ENCODE measurements at places on chromosomes 7 and 10. TPM values are rescaled to one million over a fixed set of nuclear protein-coding genes. Genes with fewer than 3 reads are reported as not detected.

GRCh38 chr7:101174322-101174854 is 5.7 kb downstream of the NAT16 start:
- no peak for DNase-seq

Gene ICA1
- total RNA-seq: 0.87 TPM

DNA sequence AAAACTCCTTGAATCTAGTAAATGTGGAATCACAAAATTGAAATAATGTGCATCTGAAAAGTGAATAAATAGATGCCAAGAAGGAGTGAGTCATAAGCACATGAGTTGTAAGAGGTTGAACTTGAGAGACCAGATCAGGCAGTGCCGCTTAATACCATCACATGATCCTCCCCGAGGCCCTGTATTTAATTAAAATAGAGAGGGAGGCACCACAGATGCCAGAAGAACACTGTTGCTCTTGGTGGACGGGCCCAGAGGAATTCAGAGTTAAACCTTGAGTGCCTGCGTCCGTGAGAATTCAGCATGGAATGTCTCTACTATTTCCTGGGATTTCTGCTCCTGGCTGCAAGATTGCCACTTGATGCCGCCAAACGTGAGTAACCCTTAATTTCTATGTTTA is at the start of gene GPNMB:
Gene GPNMB, plus strand, starts transcription at position 221 of the 400 bp plus-strand sequence. Its CDS starts 83 bp downstream, at position 304.
- DNase-seq: no peak

GRCh38 chr10:92492748-92493240 is 81.1 kb downstream of the IDE start:
- no peak for DNase-seq

- DNase-seq: no peak
Measured at GRCh38 chr10:21705828-21706176, 171.8 kb downstream of the MLLT10 start.

- DNase-seq: no peak
Measured at GRCh38 chr7:139774376-139774775, 3.4 kb downstream of the HIPK2 start.

DNA sequence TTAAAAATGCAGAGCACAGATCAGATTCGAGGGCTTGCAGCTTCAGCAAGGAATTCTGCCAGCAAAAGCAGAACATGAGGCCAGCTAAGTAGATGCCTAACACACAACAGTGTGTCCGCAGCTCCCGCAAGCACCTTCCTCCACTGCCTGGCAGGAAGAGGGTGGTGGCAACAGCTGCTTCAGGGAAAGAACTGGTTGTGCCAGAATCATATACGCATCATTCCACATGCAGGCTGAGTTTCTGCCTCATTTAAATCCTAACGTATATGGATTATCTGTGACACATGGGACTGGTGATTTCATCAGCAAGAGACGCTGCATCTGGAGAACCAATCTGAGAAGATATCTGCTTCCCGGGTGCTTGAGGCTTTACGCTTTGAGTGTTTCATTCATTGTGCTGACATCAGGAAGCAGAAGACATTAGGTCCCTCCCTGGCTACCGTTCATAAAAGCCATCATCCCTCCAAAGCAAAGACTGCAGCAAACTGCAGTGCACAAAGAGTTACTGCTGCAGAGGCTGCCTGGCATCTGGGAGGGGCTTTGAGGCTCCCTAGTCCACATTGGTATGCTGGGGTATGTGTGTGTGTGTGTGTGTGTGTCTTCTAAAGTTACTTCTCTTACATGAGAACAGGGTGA is 78.8 kb downstream of the FAM13C start:
- DNase-seq: no peak

DNA sequence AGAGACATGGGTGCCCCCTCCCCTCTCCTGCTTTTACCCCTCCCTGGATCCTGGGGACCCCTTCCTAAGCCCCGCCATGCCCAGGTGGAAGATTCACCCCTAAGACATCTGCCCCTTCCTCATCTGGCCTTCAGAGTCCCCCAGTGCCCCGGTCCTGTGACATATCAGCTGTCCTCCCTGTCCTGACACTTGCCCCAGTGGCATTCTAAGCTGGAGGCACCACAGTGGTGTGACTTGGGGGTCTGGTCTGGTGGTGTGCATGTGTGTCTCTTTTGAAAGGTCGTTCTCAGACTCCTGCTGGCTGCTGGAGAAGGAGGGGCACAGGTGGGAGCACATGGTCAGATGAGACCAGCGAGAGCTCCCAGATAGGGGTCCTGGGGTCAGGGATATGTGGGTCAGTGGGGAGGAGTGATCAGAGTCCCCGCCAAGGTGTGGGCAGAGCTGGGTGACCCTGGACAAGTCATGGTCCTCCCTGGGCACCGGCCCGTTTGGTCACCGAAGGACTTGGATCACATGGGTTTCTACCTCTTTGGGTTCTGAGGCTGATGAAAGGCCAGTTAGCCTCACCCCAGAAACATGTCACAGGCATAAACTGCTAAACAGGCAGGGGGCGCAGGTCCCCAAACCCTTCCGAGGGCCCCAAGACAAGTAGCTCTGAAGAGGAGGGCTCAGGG is 645 bp upstream of the TFR2 start:
- DNase-seq: no peak

DNA sequence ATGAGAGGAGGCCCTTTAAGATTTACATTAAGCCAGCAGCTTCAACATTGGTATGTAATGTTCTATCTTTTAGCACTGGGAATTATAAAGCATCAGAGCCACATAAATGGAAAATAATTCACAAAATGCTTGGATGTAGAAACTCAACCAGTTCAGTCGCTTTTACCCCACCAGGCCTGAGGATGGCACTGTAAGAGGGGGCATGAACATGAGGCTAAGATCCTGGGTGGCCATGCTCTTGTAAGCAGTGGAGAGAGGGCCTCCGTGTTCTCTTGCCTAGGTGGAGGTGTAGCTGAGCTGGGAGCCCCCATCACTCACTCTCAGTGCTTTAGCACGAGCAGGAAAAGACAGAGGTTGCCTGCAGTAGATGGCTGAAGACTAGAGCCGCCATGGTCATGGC is 238.8 kb downstream of the FANK1 start:
- no peak for DNase-seq

DNA sequence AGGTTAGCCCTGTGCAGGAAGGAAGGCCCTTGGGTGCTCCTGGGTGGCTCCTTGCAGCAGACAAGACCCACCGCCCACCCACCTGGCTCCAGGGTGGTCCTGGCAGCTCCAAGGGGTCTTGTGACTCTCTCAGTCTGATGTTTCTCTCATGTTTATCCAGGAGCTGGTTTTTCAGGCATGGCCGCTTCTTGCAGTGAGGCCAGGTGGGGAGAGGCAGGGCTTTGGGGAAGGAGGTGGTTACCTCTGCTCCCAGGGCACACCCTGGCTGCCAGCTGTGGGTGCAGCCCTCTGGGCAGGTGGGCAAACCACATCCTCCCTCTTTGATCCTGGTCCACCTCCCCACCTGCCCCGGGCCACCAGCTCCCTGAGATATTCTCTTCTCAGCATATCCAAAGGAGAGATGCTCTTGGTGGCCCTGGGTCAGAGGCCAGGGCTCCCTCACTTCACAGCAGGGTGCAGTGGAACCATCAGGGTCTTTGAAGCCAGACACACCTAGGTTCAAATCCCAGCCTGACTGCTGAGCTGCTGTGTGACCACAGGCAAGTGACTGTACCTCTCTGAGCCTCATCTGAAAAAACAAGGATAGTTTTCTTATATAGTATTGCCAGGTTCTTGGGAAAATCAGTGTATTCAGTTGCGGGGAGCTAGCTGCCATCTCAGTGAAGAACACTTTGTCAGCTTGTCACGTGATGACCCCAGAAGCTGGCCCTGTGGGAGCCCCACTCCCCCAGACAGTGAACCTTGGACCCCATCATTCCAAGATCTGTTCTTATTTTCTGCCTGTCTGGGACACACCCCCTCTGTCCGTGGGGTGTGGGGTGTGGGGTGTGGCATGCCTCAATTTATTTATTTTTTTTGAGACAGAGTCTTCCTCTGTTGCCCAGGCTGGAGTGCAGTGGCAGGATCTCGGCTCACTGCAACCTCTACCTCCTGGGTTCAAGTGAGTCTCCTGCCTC is 11.5 kb downstream of the GTF2IRD1 start:
- DNase-seq: no peak

DNA sequence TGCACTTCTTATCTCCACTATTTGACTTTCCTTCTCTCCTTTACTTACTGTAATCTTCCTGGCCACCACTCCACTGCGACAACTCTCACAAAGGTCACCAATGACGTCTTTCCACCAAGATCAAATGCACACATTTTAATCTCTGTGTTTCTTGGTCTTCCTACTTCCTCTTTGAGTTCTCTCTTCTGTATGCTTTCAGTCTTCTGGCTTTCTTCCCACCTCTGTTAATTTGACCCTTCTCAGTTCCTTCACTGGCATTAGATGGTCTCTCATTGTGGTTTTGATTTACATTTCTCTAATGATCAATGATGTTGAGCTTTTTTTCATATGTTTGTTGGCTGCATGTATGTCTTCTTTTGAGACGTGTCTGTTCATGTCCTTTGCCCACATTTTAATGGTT is 31.9 kb downstream of the FAM107B start:
- peak; percentile 47 for DNase-seq

DNA sequence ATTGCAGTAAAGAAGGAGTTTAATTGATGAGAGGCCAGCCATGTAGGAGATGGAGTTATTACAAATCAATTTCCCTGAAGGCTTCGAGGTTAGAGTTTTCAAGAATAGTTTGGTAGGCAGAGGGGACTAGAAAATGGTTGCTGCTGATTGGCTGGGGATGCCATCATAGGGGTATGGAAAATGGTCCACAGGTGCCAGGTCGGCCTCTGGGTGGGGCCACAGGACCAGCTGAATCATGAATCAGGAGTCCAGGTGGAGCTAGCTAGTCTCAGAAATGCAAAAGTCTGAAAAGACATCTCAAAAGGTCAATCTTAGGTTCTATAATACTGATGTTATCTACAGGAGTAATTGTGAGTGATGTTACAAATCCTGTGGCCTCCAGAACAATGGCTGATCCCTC is 714.0 kb upstream of the GHITM start:
- DNase-seq: no peak

Gene ELN
- total RNA-seq: not detected

DNA sequence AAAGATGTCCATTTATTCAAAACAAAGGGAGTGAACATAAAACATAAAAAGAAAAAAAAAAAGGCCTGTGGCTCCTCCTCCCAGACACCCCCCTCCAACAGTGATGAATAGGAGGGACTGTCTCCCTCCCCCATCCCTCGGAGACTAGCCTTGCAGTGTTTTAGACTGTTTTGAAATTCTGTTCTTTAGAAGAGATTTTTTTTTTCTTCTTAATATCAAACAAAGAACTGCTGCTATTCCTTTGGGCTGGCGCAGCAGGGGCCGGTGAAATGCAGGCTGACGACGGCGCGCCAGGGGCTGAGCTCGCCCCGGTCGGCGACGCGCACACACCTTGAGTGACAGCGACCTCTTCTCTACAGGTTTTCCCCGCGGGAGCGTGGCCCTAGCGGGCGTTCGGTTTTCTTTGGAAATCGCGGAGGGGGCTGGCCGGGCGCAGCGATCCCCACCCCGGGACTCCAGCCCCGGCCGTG is at the start of gene LANCL2:
Gene LANCL2, plus strand, starts transcription at position 133 of the 470 bp plus-strand sequence. CDS start 689 bp downstream, outside the sequence.
- DNase-seq: peak; percentile 64

- DNase-seq: no peak
Measured at GRCh38 chr10:44806950-44807349, 104.2 kb upstream of the TMEM72 start.

Gene CHAT
- not detected for total RNA-seq

- no peak for DNase-seq
Measured at GRCh38 chr10:94107191-94107590, 113.5 kb downstream of the PLCE1 start.

DNA sequence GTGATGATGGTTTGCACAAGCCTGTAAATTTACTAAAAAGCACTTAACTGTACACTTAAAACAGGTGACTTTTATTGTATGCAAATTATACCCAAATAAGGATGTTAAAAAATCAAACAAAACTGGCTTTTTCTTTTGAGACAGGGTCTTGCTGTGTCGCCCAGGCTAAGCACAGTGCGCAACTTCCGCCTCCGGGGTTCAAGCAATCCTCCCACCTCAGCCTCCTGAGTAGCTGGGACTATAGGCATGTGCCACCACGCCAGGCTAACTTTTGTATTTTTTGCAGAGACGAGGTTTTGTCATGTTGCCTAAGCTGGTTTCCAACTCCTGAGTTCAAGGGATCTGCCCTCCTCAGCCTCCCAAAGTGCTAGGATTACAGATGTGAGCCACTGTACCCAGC is 77.7 kb downstream of the DNAJC1 start:
- DNase-seq: no peak

Gene DYDC2
- total RNA-seq: not detected

Gene DMTF1
- 103 TPM for total RNA-seq

DNA sequence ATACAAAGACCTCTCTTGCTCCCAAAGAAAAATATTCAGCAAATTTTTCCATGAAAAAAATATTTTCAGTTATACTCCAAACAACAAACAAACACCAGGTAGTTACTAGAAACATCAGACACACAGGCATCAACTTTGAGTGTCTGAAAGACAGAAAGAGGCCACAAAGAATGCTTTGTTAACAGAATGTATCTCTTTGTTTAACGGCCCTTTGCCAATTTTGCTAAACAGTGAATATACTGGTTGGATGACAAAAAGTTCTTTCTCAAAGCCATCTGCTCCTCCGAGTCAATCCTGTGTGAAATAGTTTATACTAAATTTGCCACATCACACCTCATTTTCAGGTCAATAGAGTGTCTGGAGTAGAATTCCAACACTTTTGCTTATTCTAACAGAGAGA is 216.7 kb upstream of the PHF14 start:
- no peak for DNase-seq

Gene PRKCQ
- total RNA-seq: 26.6 TPM

Gene XPNPEP1
- 54.7 TPM for total RNA-seq

GRCh38 chr10:17684537-17684936 is 40.6 kb downstream of the STAM start:
- no peak for DNase-seq

Gene CNOT4
- 25.9 TPM for total RNA-seq

DNA sequence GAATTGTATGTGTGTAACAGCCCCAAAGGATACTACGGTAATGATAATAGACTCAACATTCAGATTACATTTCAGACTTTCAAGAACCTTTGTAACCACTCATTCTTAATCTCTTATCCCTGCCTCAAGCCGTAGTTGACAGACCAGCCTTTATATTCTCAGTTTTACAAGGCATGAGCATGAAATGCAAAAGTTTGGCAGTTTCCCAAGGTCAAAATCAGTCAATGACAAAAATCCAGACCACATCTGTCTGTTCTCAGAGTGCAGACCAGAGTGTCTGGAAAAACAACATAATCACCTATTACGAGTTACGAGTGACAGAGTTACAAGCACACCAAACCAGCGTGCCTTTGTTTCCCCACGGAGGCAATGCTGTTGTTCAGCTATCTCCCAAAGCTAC is 178.6 kb upstream of the LRGUK start:
- no peak for DNase-seq

DNA sequence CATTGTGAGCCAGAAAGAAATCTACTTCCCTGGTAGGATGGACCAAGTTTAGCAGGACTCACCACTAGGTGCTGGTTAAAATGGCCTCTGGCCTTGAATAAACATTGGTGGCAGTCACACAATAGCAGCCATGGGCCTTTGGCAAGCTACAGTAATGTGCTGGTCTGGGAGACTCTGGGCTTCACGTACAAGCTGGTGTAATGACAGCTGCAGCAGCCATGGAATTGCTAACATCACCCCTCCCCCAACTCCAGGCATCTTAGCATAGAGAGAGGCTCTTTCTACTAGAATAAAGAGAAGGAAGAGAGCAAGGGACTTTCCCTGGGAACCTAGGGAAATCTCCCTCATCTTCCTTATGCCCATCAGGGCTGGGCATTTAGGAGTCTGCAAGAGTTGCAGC is 205.1 kb upstream of the SEMA3A start:
- DNase-seq: no peak

Gene LMOD2
- not detected for total RNA-seq
